ENCODE measurements at places on chromosomes 3 and 15.

GRCh38 chr3:157662171-157662570 lies 159.0 kb upstream of the VEPH1 start:
- no peak for DNase-seq

DNA sequence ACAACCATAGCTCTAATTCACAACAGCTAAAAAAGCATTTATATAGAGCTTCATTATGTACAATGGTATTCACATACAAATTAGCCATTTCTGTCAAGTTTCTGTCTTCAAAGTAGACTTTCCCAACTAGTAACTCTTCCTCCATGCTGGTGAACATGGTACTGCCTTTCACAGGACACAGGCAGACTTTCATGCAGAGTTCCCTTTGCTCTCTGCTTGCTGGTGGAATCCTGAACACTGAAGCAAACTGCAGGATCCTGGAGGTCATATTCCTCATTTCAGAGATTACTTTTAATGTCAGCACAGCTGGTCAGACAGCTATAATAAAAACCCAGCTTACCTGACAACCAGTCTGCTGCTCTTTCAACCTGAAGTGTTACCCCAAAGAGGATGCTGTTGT lies 53.6 kb downstream of the TASOR start:
- no peak for DNase-seq

GRCh38 chr3:12175844-12176453 lies 17.2 kb upstream of the TIMP4 start:
- peak; percentile 29 for DNase-seq

DNA sequence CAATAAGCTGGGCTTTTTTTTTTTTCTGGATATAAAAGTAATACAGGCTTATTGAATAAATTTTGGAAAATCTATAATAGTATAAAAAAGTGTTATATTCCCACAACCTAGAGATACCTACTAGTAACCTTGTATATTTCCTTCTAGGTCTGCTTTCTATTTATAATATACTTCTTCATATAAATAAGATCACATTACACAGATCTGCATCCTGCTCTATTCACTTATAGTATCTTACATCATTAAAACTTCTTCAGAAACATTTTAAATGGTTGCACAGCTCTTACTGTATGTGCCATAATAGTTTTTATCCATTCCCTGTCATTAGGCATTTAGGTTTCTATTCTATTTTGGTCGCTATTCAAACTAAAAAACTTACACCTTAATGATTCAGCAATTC lies 87.0 kb upstream of the TTBK2 start:
- DNase-seq, result no peak

GRCh38 chr3:197293605-197294237 lies 4.7 kb downstream of the DLG1 start:
- no peak for DNase-seq

GRCh38 chr15:36550650-36551049 lies 28.8 kb upstream of the CDIN1 start:
- DNase-seq, result no peak

GRCh38 chr3:42052484-42053351 lies 38.4 kb upstream of the TRAK1 start:
- no peak for DNase-seq

Measured in GM12892 (cell line).